ENCODE measurements at places on chromosomes 7 and 10.

- DNase-seq, result no peak
Measured at GRCh38 chr7:22192801-22193200, 164.2 kb downstream of the RAPGEF5 start.

- no peak for DNase-seq
Measured at GRCh38 chr7:945147-945555, 9.3 kb downstream of the ADAP1 start.

DNA sequence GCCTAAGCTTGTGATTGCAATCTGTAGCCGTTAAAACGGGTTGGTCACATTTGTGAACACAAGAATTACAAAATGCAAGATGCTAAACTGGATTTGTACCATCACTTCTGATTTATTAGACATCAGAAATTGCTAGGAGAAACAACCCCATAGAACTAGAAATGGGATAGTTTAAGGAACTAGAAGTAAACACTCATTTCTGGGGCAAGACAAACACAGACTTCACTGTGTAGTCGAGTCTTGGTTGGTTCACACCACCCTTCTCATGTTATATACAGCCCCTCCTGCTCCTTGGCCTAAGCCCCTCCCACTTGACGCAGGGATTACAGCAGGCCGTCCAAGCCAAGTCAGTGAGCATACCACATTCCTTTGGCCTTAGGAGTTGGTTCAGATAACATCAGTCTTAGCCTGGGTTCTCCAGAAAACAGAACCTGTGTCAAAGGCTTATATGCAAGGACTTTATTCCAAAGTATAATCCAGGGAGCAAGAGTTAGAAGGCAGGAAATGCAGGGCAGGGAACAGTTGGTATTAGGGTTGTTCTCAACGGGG, 2.0 kb upstream of the NRAP start:
- no peak for DNase-seq

DNA sequence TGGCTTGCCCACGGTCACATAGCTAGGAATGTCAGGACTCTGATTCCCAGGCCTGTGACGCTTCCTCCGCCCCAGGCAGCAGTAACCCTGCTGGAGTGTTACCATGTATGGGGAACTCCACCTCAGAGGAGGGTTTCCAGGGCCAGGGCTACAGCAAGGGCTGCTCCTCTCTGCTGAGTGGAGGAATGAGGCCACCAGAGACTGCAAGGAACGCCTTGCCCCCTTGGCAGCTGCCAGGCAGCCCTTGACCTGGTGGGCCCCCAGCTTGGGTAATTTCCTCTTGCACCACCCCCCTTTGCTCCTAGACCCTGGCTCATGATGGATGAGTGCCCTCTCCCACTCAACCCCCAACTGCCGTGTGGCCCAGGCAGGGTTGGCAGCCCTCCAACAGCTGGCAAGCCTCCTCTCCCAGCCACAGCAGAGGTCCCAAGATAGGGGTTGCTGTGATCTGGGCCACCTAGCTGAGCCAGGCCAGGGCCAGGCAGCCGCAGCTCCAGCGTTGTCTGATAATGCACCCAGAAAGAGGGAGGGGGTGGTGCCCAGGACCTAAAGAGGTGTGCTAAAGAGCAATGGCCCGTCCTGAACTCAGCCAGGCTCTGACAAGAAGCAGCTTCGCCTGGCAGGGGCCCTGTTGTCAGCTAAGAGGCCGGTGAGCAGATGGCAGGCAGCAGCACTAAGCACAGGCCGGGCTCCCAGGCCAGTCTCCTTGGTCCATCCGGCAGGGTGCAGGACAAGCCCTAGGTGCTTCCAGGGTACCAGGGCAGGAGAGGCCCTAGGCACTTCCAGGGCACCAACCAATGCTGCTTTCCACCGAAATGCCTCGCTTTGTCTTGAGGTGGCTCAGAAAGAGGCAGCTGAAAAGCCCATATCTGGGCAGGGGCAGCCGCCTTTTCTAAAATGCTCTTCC, 35.4 kb downstream of the DRGX start:
- DNase-seq, result no peak

DNA sequence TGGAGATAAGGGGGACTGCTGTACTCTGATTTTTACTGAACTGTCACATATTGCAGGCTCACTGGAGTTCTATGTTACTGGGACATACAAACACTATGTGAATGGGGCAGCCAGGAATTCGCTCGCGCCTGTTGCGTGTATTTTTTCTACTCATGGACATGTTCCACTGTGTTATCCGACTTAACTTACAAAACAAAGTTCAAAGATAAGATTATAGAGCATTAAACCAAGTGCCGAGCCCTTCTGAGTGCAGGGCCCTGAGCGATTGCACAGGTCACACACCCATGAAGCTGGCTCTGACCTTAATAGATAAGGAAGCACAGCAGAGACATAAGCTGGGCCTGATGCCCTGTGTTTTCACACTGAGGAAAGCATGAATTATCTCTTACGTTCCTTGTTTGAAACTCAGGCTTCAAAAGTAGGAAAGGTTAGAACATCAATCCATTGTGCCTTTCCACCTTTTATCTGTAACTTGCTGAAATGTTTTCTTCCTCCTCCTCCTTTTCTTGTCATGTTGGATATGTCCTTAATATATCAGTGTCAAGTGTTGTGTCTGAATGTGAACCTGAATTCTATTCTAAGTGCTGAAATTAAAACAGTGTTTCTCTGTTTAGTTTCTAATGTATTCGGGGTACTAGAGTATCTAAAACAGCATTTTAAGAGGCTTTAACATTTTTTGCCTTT, 273.8 kb downstream of the AUTS2 start:
- no peak for DNase-seq

DNA sequence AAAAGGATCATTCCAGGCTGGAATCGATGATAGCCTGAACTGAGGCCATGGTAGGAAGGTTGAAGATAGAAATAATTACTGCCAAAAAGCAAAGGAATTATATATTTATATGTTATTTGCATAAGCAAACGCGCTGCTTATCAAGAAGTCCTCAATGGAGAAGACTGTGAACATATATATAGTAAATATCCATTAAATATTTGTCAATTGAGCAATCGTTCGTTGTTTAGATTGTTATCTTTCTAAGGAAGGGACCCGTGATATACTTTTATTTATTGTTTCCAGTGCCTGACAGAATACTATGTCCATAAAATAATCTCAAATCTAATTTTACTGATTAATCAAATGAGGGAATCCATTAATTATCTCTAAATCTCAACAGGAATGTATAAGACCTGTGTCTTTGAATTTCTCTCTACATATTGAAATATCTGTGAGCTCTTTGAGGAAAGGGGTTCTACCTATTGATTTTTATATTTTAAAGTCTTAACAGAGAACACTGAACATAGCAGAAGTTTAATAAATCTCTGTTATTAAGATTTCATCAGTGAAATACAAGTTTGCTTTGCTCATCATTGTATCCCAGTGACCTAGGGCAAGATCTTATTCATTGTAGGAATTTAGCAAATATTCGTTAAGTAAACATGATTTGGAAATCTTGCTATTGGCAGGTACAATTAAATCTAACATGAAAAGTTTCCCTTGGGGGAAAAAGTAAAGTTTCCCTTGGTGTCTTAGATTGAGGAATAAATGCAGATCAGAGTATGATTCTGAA, 12.0 kb upstream of the HERC4 start:
- DNase-seq, result no peak

GRCh38 chr10:78760463-78761310, 308.1 kb upstream of the ZMIZ1 start:
- DNase-seq, result no peak

DNA sequence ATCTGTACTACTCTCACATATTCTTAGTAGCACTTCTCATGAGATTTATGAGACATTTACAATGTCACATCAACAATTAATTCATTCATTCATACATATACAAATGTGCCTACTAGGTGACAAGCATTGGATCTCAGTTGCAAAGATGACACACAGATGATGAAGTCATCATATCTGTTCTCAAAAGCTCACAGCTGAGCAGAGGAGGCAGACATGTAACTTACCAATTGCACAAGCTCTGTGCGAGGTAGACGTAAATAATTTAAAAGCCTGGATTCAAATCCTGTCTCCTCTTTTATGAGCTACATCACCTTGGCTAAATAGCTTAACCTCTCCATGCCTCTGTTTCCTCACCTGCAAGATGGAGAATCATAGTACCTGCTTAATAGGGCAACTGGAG, 109.4 kb upstream of the FAM133B start:
- no peak for DNase-seq

DNA sequence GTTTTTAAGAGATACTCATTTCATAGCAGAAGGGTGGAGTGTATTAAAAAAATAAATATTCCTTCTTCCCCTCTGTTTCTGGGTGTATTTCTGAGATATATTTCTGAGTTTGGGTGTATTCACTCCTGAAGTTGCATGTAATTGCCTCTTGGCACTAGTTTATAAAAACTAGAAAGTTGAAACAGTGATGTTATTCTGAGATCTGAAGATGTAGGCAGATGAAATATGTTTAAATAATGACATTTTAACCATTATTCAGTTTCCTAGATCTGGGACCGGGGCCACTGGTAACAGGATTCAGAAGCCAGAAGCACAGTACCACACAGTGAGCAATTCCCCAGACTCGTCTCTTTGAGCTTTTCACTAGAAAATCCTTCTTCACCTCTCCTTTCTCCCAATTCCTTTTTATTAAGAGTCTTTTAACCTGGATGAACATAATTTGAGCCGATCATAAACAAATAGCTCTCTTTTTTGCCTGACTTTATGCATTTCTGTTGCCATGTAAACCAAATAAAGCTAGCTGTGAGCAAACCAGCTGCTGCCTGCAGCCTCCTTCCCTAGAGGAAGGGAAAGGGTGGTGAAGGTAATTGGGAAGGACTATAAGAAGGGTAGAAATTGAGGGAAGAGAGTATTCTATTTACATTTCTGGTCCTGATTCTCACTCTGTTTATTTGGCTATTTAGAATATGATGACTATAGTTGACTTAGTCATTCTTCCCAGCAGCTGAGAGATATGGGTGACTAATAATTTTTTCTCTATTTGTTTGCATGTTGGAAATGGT, 101.8 kb upstream of the STRIP2 start:
- DNase-seq, result no peak

GRCh38 chr7:1546274-1546908, 9.6 kb downstream of the TMEM184A start:
- no peak for DNase-seq

GRCh38 chr10:112215342-112215774, 31.8 kb upstream of the GPAM start:
- DNase-seq, result no peak

DNA sequence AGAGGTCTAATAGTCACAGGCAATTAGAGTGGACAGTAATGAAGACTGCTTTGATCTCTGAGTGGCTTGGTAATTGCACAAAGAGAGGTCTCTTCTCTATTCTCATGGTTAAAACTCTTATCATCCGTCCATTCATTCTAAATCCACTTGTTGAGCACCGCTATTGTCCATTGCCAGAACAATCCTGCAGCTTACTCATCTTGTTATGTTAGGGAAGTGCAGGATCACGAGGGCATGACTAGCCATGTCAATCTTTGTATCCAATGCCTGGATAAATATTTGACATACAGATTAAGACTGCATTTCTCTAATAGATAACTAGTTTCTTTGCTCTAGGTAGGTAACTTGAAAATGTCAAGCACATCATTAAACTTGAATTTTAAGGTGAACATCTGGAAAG, 14.9 kb downstream of the SFTPD start:
- no peak for DNase-seq

- peak; percentile 29 for DNase-seq
Measured at GRCh38 chr7:24135003-24135817, 148.8 kb upstream of the NPY start.

- no peak for DNase-seq
Measured at GRCh38 chr7:12358694-12359093, 45.0 kb downstream of the VWDE start.

DNA sequence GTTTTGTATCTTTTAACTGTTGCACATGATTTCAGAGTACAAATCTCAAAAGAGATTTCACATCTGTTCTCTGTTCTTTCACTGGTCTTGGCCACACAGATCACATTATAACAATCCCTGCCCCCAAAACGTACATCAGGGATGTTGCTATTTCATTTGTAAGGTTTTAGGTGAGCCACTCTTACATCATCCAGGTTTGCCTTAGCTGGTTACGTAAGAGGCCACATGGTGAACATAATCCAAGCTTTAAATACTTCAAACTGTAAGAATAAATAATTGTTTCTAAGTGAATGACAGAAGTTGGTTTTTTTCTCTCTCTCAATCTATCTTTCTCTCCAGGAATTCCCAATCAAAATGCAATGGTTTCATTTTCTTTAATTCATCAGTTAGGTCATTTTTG, 245.9 kb upstream of the HGF start:
- DNase-seq, result no peak

DNA sequence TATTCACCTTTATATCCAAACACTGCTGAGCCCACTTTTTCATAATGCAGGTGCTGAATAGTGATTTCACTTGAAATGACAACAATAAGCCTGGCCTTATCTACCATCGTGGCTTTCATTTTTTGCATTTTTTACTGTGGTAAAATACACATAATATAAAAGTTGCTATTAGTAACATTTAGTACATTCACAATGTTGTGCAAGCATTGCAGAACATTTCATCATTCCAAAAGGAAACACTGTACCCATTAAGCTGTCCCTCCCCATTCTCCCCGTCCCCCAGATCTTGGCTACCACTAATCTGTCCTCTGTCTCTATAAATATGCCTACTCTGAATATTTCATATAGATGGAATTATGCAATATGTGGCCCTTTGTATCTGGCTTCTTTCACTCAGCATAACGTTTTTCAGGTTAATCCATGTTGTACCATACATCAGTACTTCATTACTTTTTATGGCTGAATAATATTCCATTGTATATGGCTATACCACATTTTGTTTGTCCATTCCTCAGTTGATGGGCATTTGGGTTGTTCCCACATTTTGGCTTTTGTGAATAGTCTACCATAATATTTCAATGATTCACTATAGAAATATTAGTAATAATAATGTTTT, 68.5 kb upstream of the ARID5B start:
- no peak for DNase-seq

GRCh38 chr7:31190906-31191305, 138.8 kb downstream of the ADCYAP1R1 start:
- DNase-seq, result no peak

- no peak for DNase-seq
Measured at GRCh38 chr10:68153473-68154210, 44.4 kb downstream of the MYPN start.

DNA sequence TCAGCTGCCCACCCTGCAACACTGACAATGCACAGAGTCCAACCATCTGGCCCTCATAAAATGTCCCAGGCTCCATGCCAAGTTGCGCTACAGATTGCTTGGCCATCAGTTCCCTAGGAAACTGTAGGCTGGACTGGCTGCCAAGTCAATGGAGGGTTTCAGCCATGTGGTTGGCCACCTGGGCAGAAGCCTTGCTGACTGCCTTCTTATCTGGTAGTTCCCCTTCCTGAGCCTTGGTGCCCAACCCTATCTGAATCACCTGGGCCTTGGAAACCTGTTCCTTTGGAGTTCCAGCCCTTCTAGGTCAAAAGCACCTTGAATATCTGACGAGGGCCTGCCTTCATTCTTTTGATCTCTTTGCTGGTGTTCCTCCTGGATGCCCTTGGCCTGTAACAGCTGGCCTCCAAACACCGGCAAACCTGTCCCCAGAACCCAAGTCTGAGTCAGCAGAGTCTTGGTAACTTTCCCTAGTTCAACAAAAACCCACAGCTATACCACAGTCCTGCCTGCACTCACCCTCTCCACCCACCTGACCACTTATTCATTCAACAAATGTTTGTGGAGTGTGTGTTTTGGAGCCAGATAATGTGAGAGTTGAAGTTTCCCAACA, 37.4 kb upstream of the KDM7A start:
- DNase-seq, result no peak

Measured in GM20000 (cell line).